ENCODE measurements at places on chromosomes 12 and 14. TPM values are rescaled to one million over a fixed set of nuclear protein-coding genes. Genes with fewer than 3 reads are reported as not detected.

GRCh38 chr12:74449872-74450271 is 87.8 kb upstream of the ATXN7L3B start:
- H3K27ac ChIP-seq = no peak overlapping the region
- H3K27me3 ChIP-seq = no peaks in the 10 kb centered on the region

- H3K27me3 ChIP-seq = no peaks in the 10 kb centered on the region
- no peaks in the 10 kb centered on the region for H3K4me1 ChIP-seq
- H3K27ac ChIP-seq = no peak overlapping the region
- H3K36me3 ChIP-seq = no peaks in the 10 kb centered on the region
- H3K4me3 ChIP-seq = no peak overlapping the region
Observed at GRCh38 chr14:33464254-33464962, 486.5 kb downstream of the EGLN3 start.

- H3K36me3 ChIP-seq = peaks cover 58% of the 10 kb centered on the region
- H3K4me3 ChIP-seq = no peak overlapping the region
- no peak for DNase-seq
- H3K27me3 ChIP-seq = no peaks in the 10 kb centered on the region
Observed at GRCh38 chr12:57517187-57517586, 3.1 kb downstream of the DDIT3 start.

RIC8B gene
- total RNA-seq = 16.7 TPM

DNA sequence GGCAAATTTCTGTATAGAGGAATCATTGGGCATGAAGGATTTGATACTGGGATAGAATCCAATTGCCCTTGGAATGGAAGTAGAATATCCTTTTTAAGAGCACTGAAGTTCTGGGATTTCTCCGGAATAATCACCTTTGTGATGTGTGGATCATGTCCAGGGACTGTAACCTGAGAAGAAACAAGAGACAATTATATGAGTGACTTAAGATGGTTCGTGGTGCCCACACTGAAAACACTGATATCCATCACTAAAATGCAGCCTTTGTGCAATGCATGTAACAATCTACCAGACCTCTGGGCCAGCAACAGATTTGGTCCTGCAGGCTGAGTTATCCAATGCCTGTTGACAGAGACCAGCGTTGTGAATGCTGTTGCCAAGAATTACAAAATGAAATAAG is 48.5 kb downstream of the MDM2 start:
- H3K36me3 ChIP-seq = peaks cover 59% of the 10 kb centered on the region
- H3K27me3 ChIP-seq = no peaks in the 10 kb centered on the region
- H3K4me3 ChIP-seq = no peak overlapping the region
- no peaks in the 10 kb centered on the region for H3K4me1 ChIP-seq
- H3K27ac ChIP-seq = no peak overlapping the region

DNA sequence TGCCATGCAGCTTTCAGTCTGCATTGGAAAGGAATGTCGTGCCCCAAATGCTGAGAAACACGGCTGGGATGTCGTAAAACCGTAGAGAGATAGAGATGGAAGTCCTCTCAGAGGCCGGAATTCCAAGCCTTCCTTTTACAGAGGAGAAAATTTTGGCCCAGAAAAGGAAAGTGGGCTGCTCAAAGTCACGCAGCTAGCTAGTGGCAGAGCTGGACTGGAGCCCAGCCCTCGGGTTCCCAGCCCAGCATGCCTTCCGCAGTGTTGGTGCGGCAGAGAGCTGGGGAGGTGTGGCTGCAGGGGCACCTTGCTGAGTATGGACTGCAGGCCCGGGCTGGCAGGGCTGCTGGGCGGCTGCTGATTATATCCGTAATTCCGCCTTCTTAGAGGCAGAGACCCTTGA is 50.3 kb downstream of the KCNA1 start:
- no peaks in the 10 kb centered on the region for H3K4me1 ChIP-seq
- no peaks in the 10 kb centered on the region for H3K36me3 ChIP-seq
- DNase-seq = no peak
- H3K4me3 ChIP-seq = no peak overlapping the region

REM2 gene
- 0.83 TPM for total RNA-seq

SLC2A14 gene
- not detected for total RNA-seq

- no peak overlapping the region for H3K4me3 ChIP-seq
- H3K27me3 ChIP-seq = no peaks in the 10 kb centered on the region
- H3K36me3 ChIP-seq = no peaks in the 10 kb centered on the region
- no peak for DNase-seq
Observed at GRCh38 chr12:105823810-105824209, 314.9 kb downstream of the NUAK1 start.

GRCh38 chr14:86039176-86039575 is 509.2 kb downstream of the FLRT2 start:
- H3K27me3 ChIP-seq = no peaks in the 10 kb centered on the region
- no peak overlapping the region for H3K27ac ChIP-seq
- no peak overlapping the region for H3K4me3 ChIP-seq
- no peak for DNase-seq
- no peaks in the 10 kb centered on the region for H3K36me3 ChIP-seq

GRCh38 chr14:21220874-21221477 is 48.3 kb downstream of the HNRNPC start:
- peaks cover 19% of the 10 kb centered on the region for H3K4me1 ChIP-seq
- no peaks in the 10 kb centered on the region for H3K27me3 ChIP-seq
- H3K4me3 ChIP-seq = no peak overlapping the region
- H3K27ac ChIP-seq = no peak overlapping the region
- no peak for DNase-seq

DNA sequence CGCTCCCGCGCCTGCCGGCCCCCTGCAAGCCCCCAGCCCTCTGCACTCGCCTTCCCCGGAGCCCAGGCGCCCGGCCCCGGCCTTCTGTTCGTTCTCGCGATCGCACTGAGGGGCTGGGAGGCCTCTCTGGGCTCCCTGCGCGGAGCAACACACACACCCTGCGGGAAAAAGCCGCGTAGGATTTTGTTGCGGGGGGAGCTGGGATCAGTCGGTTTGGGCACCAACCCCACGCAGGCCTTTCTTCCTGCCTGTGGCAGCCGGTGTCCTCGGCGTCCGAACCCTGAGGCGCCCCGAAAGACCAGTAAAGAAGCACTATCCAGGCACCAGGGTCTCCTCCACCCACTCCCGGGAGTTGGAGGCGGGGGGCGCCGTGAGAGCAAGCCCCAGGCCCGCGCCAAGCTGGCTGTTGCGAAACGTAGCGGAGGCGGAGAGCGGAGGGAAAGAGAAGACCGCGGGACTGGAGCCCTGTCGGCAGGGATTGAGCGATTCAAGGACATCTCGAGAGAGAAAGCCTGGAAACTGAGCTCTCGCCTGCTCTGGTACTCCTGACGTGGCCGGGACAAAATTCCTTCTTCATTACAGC is 1.9 kb upstream of the HOXC5 start:
- peaks cover 99% of the 10 kb centered on the region for H3K27me3 ChIP-seq
- DNase-seq = no peak
- no peaks in the 10 kb centered on the region for H3K36me3 ChIP-seq
- peaks cover 13% of the 10 kb centered on the region for H3K4me1 ChIP-seq
- peak overlapping the region; percentile 18 for H3K27ac ChIP-seq

DNA sequence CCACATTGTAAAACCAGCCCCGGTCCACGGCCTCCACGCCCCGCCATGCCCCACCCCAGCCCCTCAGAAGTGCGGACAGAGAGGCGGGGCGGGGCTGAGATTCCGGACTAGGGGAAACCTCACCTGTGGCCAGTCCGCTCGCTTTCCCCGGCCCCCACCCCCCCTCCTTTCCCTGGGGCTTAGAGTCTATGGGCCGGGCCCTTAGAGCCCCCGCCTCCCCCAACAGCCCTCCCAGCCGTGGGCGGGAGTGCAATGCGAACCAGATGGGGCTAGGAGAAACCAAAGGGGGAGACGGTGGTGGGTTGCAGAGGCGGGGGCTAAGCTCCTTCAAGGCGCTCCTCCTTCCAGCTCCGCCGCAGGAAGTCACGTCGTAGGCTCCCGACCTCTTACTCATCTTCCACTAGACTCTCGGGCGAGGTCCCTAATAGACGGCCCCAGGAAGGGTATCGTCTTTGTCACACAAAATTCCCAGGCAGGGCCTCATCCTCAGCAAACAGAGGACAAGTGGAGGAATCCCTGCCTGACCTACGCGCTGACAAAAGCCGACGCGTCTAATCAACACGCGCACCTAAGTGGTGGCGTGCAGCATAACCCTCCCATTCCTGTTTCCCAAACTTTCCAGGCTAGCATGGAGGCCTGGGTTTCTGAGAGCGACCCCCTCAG is 1.1 kb upstream of the NAB2 start:
- peak overlapping the region; percentile 94 for H3K4me3 ChIP-seq
- peak; percentile 95 for DNase-seq
- H3K36me3 ChIP-seq = peaks cover 21% of the 10 kb centered on the region
- H3K27ac ChIP-seq = peak overlapping the region; percentile 99
- no peaks in the 10 kb centered on the region for H3K27me3 ChIP-seq
- peaks cover 49% of the 10 kb centered on the region for H3K4me1 ChIP-seq

LRRC43 gene
- 4.2 TPM for total RNA-seq

- H3K4me3 ChIP-seq = no peak overlapping the region
- no peaks in the 10 kb centered on the region for H3K36me3 ChIP-seq
- H3K4me1 ChIP-seq = no peaks in the 10 kb centered on the region
- no peak overlapping the region for H3K27ac ChIP-seq
- H3K27me3 ChIP-seq = no peaks in the 10 kb centered on the region
Observed at GRCh38 chr12:84016956-84017355, 895.6 kb downstream of the SLC6A15 start.

DNA sequence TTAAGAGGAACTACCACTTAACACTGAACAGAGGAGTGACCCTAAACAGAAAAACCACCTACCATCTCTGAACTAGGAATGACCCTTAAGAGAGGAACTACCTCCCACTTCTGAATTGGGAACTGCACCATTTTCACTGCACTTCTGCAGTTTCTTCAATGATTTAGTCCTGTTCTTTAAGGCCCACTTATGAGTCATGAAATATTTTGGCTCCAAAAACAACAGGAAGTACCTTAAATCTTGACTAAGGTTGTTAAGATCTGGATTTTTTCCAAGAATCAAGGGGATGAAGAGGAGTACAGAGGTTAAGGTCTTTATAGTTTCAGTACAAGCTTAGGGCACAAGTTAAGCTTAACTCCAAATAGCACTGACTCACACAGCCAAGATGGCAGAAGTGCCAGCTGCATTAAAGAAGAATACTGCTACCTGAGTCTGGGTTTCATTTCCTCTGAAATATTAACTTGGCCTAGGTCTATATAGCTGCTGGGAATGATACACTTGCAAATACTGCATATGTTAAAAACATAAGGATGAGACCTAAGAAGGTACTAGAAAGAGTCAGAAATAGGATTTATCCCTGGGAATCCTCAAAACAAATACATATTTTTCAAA is 4.2 kb downstream of the NPC2 start:
- no peak overlapping the region for H3K4me3 ChIP-seq
- peaks cover 33% of the 10 kb centered on the region for H3K36me3 ChIP-seq
- H3K4me1 ChIP-seq = peaks cover 64% of the 10 kb centered on the region
- peak overlapping the region; percentile 19 for H3K27ac ChIP-seq
- DNase-seq = no peak

CCNT1 gene
- 34.1 TPM for total RNA-seq

- peak overlapping the region; percentile 68 for H3K27ac ChIP-seq
- H3K36me3 ChIP-seq = no peaks in the 10 kb centered on the region
- DNase-seq = peak; percentile 55
- peaks cover 22% of the 10 kb centered on the region for H3K4me1 ChIP-seq
- no peak overlapping the region for H3K4me3 ChIP-seq
Observed at GRCh38 chr12:31897781-31898503, 61.3 kb upstream of the RESF1 start.

GRCh38 chr12:24821691-24822090 is 127.2 kb downstream of the BCAT1 start:
- no peak overlapping the region for H3K4me3 ChIP-seq
- H3K27ac ChIP-seq = no peak overlapping the region
- H3K36me3 ChIP-seq = no peaks in the 10 kb centered on the region
- H3K4me1 ChIP-seq = no peaks in the 10 kb centered on the region

- H3K4me3 ChIP-seq = no peak overlapping the region
- H3K27ac ChIP-seq = no peak overlapping the region
- peaks cover 3% of the 10 kb centered on the region for H3K36me3 ChIP-seq
- peaks cover 14% of the 10 kb centered on the region for H3K4me1 ChIP-seq
- no peak for DNase-seq
- H3K27me3 ChIP-seq = peaks cover 17% of the 10 kb centered on the region
Observed at GRCh38 chr12:130776857-130777339, 60.8 kb upstream of the RIMBP2 start.

DNA sequence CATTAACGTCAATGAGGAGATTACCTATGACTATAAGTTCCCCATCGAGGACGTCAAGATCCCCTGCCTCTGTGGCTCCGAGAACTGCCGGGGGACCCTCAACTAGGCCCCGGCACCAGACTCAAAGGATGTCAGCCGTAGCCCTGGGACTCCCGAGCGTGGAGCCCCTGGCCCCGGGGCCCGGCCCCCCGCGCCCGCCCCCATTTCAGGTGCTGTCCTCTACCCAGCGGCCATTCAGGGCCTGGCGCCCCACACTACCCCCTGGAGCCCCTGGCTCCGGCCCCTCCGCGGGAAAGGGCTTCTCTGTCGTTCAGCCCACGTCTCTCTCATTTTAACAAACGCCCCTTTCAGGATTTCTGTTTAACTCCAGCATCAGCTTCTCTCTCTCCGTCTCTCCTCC is 26.3 kb downstream of the SETD1B start:
- no peak for DNase-seq
- no peaks in the 10 kb centered on the region for H3K27me3 ChIP-seq
- H3K4me1 ChIP-seq = no peaks in the 10 kb centered on the region
- H3K4me3 ChIP-seq = no peak overlapping the region
- H3K36me3 ChIP-seq = peaks cover 65% of the 10 kb centered on the region

- peaks cover 55% of the 10 kb centered on the region for H3K27me3 ChIP-seq
- peaks cover 11% of the 10 kb centered on the region for H3K4me1 ChIP-seq
- no peak overlapping the region for H3K4me3 ChIP-seq
- no peaks in the 10 kb centered on the region for H3K36me3 ChIP-seq
- DNase-seq = no peak
Observed at GRCh38 chr12:108131035-108131434, 1.9 kb downstream of the WSCD2 start.

SMIM10L1 gene
- 8.4 TPM for total RNA-seq

GRCh38 chr12:97837401-97837800 is 374.8 kb downstream of the RMST start:
- H3K4me1 ChIP-seq = no peaks in the 10 kb centered on the region
- no peak overlapping the region for H3K27ac ChIP-seq

RDH16 gene
- total RNA-seq = 0.53 TPM

GRCh38 chr12:6768437-6768914 is 2.3 kb downstream of the PTMS start:
- H3K36me3 ChIP-seq = peaks cover 21% of the 10 kb centered on the region
- H3K27me3 ChIP-seq = no peaks in the 10 kb centered on the region
- H3K4me3 ChIP-seq = peak overlapping the region; percentile 78
- H3K27ac ChIP-seq = peak overlapping the region; percentile 84
- peaks cover 62% of the 10 kb centered on the region for H3K4me1 ChIP-seq

CCDC184 gene
- total RNA-seq = 1.0 TPM
